Transverse colon (tissue), 4 donors: ENCODE measurements at places on chromosomes 2 and 18. TPM values are rescaled to one million over a fixed set of nuclear protein-coding genes. Genes with fewer than 3 reads are reported as not detected.

DNA sequence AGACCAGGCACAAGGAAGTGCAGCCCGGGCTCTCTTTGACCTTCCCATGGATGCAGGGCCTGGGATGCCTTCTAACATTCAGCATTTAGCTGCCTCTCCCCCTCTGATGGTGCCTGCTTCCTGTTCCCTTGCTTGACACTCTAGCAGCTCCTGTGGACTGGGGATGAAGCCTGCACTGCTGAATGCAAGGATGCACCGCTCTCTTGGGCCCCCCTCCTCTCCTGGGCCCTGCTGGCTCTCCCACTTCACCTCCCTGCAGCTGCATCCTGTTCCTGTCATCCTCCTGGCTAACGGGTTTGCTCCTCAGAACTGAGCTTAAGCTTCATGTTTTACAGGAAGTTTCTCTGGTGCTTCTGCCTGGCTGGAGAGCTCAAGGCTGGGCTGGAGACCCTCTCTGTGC lies 254.1 kb downstream of the TSN start:
- H3K36me3 ChIP-seq = no peaks in the 10 kb centered on the region
- no peaks in the 10 kb centered on the region for H3K27me3 ChIP-seq
- no peak overlapping the region for H3K27ac ChIP-seq
- DNase-seq = no peak

DNA sequence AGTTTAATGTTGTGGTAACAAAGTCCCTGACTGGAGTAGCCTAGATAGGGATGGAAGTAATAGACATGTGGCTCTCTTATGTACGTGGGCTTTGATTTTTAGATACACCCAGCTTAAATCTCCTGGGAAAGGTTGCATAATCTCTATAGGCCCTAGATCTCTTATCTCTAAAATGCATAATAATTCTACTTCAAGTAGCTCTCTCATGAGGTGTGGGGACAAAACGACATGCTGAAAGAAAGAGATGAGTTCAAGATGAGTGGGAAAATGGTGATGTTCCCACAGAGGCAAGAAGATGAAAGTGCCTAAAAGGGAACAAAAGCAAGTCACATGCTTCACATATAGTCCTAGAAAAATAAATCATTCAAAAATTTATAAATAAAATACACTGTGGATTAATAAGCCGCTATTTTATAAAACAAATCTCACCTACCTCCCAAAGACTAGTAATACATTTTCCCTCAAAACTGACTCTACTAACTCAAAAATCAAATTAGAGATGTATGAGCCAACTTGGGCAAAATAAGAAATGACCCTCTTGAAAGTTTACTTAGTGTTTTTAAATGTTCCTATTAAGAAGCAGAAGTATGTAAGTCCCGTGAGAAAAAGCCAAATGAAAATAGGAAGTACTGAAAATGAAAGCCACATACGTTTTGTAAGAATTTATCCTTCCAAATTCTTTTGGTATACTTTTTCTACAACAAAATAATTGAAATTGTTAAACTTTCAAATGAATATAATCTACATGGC lies 148.2 kb upstream of the ITGA4 start:
- no peaks in the 10 kb centered on the region for H3K36me3 ChIP-seq
- H3K4me1 ChIP-seq = peaks cover 4% of the 10 kb centered on the region
- no peaks in the 10 kb centered on the region for H3K27me3 ChIP-seq
- no peak overlapping the region for H3K4me3 ChIP-seq

DNA sequence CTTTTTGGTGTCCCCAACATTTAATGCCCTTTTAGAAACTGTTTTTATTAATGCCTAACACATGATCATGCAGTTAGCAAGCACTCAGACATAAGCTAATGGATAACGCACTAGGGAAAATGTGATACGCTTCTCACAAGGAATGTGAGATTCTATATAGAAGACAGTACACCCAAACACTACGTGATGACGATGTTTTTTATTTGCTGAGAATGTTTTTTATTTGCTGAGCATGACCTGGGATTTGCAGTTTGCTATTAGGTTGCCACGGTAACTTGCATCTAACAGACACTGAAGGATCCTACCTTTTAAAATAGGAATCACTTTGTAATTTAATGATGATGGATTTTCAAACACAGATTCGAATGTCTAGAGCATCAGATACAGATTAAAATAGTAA lies 4.9 kb downstream of the SMC6 start:
- no peak for DNase-seq
- peaks cover 1% of the 10 kb centered on the region for H3K36me3 ChIP-seq
- H3K27me3 ChIP-seq = no peaks in the 10 kb centered on the region
- no peak overlapping the region for H3K4me3 ChIP-seq
- peaks cover 8% of the 10 kb centered on the region for H3K4me1 ChIP-seq

Gene ZNG1B
- 12.7 TPM for total RNA-seq

Gene KIF5C
- total RNA-seq = 2.5 TPM

DNA sequence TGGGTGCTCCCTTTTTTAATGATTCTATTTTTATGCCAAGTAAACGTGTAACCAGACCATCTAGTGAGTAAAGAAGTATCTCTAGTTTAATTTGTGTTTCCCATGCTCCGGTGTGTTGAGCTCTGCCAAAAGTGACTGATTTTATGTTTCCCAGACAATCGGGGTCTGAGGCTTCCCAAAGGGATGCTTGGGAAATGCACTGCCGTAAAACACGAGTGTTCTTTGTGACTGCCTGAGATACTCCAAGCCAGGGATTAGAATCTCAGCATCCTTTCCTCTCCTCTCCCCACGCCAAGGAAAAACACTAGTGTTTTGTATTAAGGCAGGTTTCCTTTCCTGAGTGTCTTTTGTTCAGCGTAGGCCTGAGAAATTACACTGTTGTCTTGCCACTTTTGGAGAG lies 180.5 kb upstream of the NRP2 start:
- H3K36me3 ChIP-seq = no peaks in the 10 kb centered on the region
- H3K27me3 ChIP-seq = no peaks in the 10 kb centered on the region
- peaks cover 17% of the 10 kb centered on the region for H3K4me1 ChIP-seq
- H3K4me3 ChIP-seq = no peak overlapping the region

GRCh38 chr2:190948671-190949070 lies 65.3 kb downstream of the STAT1 start:
- peaks cover 4% of the 10 kb centered on the region for H3K4me1 ChIP-seq
- no peaks in the 10 kb centered on the region for H3K36me3 ChIP-seq
- H3K4me3 ChIP-seq = no peak overlapping the region
- H3K27me3 ChIP-seq = no peaks in the 10 kb centered on the region

- H3K4me3 ChIP-seq = no peak overlapping the region
- no peaks in the 10 kb centered on the region for H3K36me3 ChIP-seq
- H3K27me3 ChIP-seq = no peaks in the 10 kb centered on the region
- H3K4me1 ChIP-seq = peaks cover 10% of the 10 kb centered on the region
These were observed 26.2 kb downstream of the CYRIA start for GRCh38 chr2:16639431-16639830.

- peak; percentile 47 for DNase-seq
- H3K27me3 ChIP-seq = no peaks in the 10 kb centered on the region
- peak overlapping the region; percentile 47 for H3K4me3 ChIP-seq
- no peaks in the 10 kb centered on the region for H3K36me3 ChIP-seq
- peaks cover 25% of the 10 kb centered on the region for H3K4me1 ChIP-seq
These were observed 772 bp downstream of the RELCH start for GRCh38 chr18:62187543-62188510.

GRCh38 chr2:226151157-226151556 lies 648.5 kb downstream of the IRS1 start:
- H3K4me3 ChIP-seq = no peak overlapping the region
- no peak overlapping the region for H3K27ac ChIP-seq
- no peaks in the 10 kb centered on the region for H3K4me1 ChIP-seq
- DNase-seq = no peak
- no peaks in the 10 kb centered on the region for H3K27me3 ChIP-seq
- H3K36me3 ChIP-seq = no peaks in the 10 kb centered on the region

DNA sequence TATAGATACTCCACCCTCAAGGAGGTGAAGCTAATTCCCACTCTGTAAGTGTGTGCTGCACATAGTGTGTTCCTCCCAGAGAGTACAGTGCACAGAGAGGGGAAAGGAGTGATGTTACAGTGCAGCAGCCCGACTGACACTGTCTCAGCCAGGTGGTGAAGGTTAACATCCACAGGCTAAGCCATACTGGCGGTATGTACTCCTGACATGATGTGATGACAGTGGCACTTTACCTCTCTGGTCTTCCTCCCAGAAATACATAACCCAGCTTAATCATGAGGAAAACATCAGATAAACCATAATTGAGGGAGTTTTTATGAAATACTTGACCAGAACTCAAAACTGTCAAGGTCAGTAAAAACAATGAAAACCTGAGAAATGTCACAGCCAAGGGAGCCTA lies 107.1 kb downstream of the RAB3GAP1 start:
- no peak overlapping the region for H3K27ac ChIP-seq
- no peaks in the 10 kb centered on the region for H3K4me1 ChIP-seq
- H3K36me3 ChIP-seq = no peaks in the 10 kb centered on the region
- H3K27me3 ChIP-seq = no peaks in the 10 kb centered on the region
- H3K4me3 ChIP-seq = no peak overlapping the region

GRCh38 chr2:160375037-160375436 lies 118.6 kb downstream of the RBMS1 start:
- H3K36me3 ChIP-seq = no peaks in the 10 kb centered on the region
- H3K27me3 ChIP-seq = peaks cover 6% of the 10 kb centered on the region
- H3K4me3 ChIP-seq = no peak overlapping the region
- peak overlapping the region; percentile 68 for H3K27ac ChIP-seq
- no peak for DNase-seq

- no peaks in the 10 kb centered on the region for H3K27me3 ChIP-seq
- no peak overlapping the region for H3K27ac ChIP-seq
- H3K4me3 ChIP-seq = no peak overlapping the region
These were observed 368.3 kb downstream of the RAD51AP2 start for GRCh38 chr2:17149945-17150344.

DNA sequence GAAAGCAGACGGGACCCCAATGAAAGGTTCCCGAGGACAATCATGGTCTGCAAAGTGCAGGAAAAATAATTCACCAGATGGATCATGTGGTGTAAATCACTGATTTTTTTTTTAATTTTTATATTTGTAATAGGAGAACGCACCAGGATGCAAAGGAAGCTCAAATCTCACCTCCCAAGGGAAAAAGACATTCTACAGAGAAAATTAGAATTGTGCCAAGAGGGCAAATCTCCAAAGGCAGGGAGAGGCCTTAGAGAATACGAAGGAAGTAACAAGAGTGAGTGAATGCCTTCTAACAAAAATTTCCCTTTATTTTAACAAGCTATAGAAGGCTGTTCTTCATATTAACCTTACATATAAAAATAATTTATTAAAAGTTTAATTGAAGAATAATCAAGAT lies 90.9 kb downstream of the ANKRD44 start:
- no peak for DNase-seq
- no peak overlapping the region for H3K27ac ChIP-seq
- no peaks in the 10 kb centered on the region for H3K27me3 ChIP-seq
- peaks cover 13% of the 10 kb centered on the region for H3K4me1 ChIP-seq

GRCh38 chr18:76610933-76611749 lies 116.1 kb upstream of the ZNF516 start:
- H3K4me1 ChIP-seq = no peaks in the 10 kb centered on the region
- H3K36me3 ChIP-seq = no peaks in the 10 kb centered on the region
- no peak for DNase-seq
- H3K27ac ChIP-seq = no peak overlapping the region
- no peak overlapping the region for H3K4me3 ChIP-seq
- H3K27me3 ChIP-seq = no peaks in the 10 kb centered on the region

- no peak overlapping the region for H3K4me3 ChIP-seq
- H3K27ac ChIP-seq = no peak overlapping the region
- no peak for DNase-seq
- H3K36me3 ChIP-seq = no peaks in the 10 kb centered on the region
- H3K27me3 ChIP-seq = no peaks in the 10 kb centered on the region
These were observed 250.5 kb downstream of the CAMKMT start for GRCh38 chr2:44612276-44612675.

Gene OR6B2
- total RNA-seq = not detected

DNA sequence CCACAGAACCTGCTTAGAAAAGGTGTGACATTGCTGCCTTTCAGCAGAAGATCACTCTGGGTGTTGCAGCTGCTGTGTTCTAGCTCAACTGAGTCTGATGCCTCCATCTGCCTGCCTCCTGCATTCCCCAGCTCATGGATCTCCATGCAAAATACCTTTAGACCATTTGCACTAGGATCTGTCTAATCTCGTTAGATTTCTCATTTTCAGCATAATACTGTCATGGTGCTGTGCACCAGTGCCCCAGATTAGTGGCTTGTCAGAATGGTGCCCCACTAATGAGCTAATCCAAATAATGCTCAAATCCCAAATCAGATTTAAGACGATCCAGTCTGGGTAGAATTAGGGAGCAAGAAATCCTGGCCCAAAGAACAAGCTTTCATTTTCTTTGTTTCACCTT lies 284.4 kb upstream of the PARD3B start:
- H3K27me3 ChIP-seq = no peaks in the 10 kb centered on the region
- no peak overlapping the region for H3K27ac ChIP-seq
- peaks cover 8% of the 10 kb centered on the region for H3K4me1 ChIP-seq
